HEK293T (cell line): ENCODE measurements at places on chromosomes 4 and X.

- no peak for DNase-seq
Measured at GRCh38 chr4:19944251-19944650, 307.5 kb upstream of the SLIT2 start.

GRCh38 chrX:727738-728621 lies 97.4 kb downstream of the SHOX start:
- DNase-seq, result peak; percentile 33

DNA sequence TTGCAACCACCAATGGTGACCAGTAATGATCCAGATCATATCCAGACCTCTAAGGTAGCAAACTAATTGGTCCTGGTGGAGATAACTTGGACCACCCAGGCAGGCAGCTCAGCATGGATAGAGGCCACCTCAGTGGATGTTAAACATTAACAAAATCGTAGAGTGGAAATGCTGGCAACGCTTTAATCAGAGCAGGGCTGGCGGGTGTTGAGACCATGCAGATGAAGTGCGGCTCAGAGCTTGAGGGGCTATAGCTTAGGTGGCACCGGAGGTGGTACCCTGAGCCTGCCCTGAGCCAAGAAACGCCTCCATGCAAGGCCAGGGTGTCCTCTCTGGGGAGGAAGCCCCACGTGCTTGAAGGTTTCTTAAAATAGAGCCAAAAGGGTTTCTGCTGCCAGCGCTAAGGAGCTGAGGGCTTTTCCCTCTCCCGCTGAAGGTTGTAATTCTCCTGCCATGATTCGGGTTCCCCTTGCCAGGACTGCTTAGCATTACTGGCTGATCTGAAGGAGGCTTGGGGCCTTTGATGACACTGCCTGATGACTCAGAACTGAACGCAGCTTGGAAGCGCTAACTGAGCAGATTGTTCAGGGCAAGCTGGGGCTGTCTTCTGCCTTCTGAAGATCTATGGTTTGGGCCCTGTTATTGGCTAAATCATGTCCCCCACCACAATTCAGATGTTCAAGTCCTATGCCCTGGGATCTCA lies 177.8 kb upstream of the ATP6AP2 start:
- DNase-seq, result no peak

DNA sequence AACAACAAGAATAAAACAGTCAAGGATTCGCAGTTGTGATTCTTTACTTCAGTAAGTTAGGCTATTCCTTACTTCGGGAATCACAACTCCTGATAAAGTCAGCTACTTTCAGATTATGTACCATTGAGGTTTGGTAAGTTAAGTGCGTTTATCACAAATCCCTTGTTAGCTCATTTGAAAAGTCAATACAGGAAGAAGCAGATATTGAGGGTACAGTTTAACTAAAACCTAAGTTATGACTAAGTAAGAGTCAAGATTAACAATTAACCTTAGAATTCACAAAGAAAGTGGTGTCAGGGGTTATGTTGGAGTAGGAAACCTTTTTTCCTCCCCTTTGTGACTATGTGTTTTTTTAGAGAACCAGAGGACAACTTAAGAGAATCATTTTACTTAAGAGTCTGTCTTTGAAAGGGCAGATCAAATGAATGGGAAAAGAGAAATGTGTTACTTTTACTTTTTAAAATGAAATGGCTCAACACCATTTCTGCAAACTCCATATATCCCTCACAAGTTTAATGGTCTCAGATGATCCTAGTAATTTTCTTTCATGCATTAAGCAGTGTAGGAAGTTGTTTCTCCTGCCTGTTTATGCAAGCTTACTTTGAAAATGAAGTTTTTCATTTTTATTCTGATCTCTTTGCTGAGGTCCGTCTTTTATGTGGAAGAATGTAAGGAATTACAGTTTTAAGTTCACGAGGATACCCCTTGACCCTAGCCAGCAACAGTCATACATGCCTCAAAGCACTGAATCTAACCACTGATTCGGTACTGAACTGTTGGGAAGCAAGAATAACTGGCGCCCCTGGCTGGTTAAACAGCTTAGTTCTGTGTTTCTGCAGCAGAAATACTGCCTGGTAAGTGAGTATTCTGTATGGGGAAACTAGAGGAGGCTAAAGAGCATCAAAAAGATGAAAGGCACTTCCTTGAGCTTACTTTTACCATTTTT lies 211.7 kb downstream of the SLC4A4 start:
- DNase-seq, result no peak

DNA sequence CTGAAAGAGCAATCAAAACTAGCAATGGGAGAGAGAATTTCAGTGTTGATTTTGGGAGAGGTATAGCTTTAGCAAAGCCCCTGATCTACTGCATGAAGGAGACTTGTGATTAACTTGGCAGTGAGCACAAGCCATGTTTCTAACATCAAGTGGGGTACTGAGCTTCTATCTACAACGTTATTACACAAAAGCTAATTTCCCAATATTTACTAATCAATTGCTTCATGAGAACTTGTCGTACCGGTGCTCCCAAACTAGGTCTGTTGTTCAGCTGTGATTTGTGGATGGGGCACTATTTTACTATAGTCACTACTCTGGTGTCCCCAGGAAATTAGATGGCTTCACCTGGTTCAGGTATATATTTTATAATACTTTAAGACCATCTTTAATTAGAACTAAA lies 16.2 kb downstream of the ANK2 start:
- no peak for DNase-seq

GRCh38 chr4:124426279-124426678 lies 286.3 kb downstream of the ANKRD50 start:
- DNase-seq, result no peak

DNA sequence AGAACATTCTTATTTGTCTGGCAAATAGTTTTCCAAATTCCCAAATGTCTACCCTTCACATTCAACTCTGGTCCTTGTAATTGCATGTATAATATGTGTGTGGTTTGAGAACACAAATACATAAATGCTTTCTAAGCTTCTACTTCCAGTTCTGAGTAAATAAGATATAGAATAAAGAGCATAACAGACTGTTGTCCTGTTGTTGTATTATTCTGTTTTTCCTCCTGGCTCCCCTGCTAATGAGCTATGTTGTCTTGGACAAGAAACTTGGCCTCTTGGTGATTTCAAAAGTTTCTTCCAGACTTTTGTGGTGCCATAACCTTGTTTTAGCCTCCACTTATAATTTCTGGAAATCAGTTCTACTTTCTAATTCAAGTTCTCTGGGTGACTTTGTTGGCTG lies 75.3 kb upstream of the USP38 start:
- DNase-seq, result no peak

GRCh38 chrX:30488092-30488491 lies 89.5 kb downstream of the TASL start:
- DNase-seq, result peak; percentile 11

GRCh38 chrX:114591121-114591520 lies 7.2 kb downstream of the HTR2C start:
- DNase-seq, result no peak

GRCh38 chr4:11782859-11783258 lies 354.2 kb upstream of the HS3ST1 start:
- DNase-seq, result no peak

DNA sequence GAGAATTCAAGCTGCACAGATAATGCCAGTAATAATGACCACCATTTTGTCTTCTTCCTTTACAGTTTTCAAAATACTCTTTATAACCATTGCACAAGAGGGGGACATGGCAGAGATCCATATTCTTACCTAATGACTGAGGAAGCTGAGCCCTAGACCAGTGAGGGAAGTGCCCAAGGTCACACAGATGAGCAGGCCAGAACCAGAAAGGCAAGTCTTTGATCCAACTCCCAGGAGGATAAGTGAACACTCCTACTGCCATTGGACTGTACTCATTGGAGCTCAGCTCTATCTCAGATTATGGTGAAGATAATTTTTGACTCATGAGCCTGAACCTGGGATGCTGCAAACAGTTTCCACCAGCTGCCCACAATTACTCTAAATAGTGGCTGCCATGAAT lies 28.6 kb downstream of the AMER1 start:
- DNase-seq, result no peak

GRCh38 chr4:173211838-173212237 lies 43.2 kb downstream of the GALNT7 start:
- no peak for DNase-seq

DNA sequence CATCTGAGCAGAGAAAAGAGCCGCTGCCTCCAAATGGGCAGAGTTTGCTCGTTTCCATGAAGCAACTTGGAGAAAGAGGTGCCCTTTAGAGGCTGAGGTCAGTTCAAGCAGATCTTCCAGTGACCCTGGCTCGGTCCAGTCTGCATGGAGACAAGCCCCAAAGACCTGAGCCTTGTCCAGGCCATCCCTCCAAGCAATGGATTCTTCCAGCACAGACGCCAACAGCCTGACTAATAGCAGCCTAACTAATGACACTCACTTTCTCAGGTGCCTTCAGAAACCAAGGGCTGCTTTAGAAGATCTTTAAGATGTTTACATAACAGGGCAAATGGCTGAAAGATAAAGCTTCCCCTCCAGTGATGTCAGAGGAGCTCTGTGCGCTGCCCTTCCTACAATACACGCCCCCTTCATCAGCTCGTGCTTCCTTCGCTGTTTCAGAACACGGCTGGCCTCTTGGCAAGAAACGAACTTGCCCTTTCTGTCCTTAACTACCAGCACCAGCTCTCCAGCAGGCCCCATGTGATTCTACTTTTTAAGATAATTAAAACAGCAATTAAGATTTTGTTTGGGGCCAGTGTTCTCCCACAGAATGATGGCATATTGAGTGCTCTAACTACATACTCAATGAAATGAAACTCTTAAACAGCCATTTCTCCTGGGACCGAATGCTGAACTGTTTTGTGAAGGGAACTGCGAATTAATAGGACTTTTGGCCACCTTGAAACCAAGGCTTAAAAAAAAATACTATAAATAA lies 119.0 kb downstream of the GPR143 start:
- no peak for DNase-seq

- DNase-seq, result no peak
Measured at GRCh38 chr4:27327421-27328181, 467.0 kb downstream of the STIM2 start.

DNA sequence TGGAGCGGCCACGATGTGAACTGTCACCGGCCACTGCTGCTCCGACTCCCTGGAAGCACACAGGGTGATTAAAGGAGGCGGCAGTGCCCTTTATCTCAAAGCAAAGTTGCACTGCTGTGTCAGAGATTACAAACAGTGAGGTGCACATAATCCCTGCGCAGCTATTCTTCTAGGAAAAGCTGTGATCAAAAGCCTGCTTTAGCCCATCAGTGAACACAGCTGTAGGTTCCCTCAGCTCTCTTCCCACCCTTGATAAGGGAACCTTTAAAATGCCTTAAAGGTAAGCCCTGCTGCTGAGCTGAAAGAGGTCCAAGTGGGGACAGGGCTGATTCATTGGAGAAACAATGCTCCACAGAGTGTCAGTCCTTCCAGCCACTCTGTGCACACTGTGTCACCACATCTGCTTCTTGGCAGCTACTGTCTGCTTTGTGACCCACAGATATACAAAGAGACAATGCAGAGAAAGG lies 127.6 kb downstream of the EIF4E start:
- no peak for DNase-seq

DNA sequence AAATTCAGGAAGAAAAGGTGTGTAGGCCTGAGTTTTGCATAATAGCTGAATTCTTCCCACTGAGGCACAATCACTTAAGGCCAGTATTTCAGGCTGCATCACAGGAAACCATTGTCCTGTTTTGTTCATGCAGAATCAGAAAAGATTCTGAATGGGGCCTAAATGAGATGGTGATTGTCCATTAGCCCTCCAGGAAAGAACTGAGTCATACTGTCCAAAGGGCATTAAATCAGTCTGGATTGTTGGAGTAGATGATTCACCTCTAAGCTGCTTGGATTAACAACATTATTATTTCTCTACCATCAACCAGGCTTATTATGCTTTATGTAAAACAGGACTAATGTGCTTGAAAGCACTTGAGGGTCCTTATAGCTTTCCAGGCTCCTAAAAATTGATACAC lies 36.2 kb downstream of the CT47B1 start:
- DNase-seq, result no peak

DNA sequence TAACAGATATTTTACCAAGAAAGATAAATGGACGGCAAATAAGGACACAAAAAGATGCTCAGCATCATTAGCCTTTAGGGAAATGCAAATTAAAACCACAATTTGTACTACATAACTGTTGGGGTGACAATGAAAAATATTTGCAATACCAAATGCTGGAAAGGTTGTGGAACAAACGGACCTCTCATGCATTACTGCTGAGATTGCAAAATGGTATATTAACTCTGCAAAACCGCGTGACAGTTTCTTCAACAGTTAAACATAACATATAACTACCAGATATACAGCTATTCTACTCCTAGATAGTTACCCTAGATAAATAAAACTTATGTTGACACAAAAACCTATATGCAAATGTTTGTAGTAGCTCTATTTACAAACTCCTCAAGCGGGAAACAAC lies 6.3 kb upstream of the OTC start:
- DNase-seq, result no peak

DNA sequence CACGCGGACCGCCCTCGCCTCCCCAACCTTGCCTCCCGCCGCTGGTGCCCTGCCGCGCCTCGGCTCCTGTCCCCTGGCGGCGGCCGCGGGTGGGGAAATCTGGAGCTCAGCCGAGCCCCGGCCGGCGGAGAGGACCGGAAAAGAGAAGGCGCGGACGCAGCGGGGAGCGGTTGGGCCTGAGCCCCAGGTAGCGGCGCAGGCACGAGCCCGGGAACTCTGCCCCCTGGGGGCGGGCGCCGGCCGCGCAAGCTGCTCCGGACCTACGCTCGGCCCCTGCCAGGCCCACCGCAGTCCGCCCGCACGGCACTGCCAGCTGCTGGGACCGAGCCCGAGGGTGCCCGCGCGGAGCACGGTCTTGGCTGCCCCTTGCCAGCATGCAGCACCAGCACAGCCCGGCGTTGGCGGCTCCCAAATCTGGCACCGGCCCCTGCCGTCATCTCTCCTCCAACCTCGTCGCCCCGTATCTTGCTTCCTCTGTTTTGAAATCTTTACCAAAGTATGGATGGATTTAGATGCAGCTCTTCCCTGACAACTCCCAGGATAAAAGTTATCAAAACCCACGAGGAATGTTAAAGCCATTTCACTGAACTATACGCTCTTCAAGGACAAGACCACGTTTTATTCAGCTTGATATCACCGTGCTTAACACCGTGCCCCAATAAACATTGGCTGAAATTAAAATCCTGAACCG lies at the start of gene PRSS12:
Gene PRSS12 (minus strand): TSS at position 161 of the 691 bp plus-strand sequence. CDS start 283 bp downstream, outside the sequence.
- peak; percentile 83 for DNase-seq

GRCh38 chrX:16347968-16348670 lies 180.8 kb downstream of the MAGEB17 start:
- DNase-seq, result no peak

GRCh38 chr4:20617678-20618396 lies 82.4 kb upstream of the PACRGL start:
- DNase-seq, result no peak

GRCh38 chr4:33494150-33494549 lies 2750.2 kb downstream of the ARAP2 start:
- DNase-seq, result no peak

GRCh38 chr4:150082241-150082640 lies 4.0 kb downstream of the DCLK2 start:
- DNase-seq, result no peak

DNA sequence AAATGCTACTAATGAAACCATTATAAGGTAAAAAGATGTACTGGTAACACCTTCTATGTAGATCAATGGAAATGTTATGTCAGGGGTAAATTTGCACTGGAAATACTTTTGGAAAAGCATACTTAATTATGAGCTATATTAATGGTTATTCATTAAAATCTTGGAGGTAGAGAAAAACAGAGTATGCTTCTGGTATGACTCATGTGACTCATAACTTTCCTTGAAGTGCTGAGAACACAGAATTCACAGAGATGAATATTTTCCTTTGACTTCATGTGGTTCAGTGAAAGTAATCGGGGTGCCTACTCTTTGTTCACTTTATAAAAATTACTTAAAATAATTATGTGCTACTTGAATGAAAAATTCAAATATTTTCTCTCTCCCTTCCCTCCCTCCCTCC lies 254.2 kb downstream of the KCTD8 start:
- no peak for DNase-seq

- peak; percentile 69 for DNase-seq
Measured at GRCh38 chr4:157075811-157076577, at the start of gene GLRB. Gene GLRB, plus strand, starts transcription at chr4:157076150. Its CDS starts 1,875 bp downstream, at chr4:157078025.
